MG63 (cell line): ENCODE measurements at places on chromosomes 5 and 9.

- no peak for DNase-seq
Measured at GRCh38 chr9:23858234-23858633, 32.2 kb upstream of the ELAVL2 start.

- no peak for DNase-seq
Measured at GRCh38 chr5:180101451-180102105, 30.0 kb upstream of the RNF130 start.

GRCh38 chr9:95003689-95004410 is 277.4 kb downstream of the AOPEP start:
- DNase-seq, result peak; percentile 70

DNA sequence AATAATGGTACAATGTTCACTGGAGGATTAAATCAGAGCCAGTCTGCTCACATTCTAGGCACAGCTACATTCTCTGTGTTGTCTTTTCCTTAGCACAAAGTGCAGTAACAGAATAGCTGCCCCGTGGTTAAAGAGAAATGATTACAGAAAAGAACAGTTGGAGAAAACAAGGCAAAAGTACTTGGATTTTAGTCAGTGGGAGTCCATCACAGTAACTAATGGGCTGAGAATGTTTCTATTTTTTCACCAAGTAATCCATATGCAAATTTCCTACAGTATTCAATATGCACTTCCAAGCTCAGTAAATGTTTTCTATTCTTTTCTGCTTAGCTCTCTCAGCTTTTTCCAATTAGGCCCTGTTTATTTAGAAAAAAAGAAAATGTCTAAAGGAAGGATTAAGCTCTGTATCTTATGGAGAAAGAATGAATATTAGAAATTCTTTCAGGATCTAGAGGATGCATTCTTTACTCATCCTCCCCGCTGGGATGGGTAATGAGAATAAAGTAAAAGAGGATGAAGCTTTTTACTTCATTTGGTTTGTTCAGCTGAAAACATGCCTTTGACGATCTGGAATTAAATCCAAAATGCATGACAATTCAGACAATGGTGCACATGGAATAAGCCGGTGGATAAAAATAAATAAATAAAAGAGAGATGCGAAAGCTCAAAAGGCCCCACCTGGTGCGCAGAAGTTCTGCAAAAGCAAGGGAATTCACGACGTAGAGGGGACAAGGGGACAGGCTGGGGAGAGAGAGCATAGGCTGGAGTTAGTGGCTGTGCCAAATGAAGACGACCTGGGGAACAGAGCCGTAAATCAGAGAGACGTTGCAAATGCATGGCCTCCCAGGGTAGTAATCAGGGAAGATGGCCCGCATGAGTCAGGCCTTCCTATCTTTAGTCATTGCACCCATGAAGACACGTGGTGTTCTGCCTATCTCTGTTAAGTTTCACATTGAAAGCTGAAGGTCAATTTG is 345.2 kb downstream of the GLIS3 start:
- no peak for DNase-seq

DNA sequence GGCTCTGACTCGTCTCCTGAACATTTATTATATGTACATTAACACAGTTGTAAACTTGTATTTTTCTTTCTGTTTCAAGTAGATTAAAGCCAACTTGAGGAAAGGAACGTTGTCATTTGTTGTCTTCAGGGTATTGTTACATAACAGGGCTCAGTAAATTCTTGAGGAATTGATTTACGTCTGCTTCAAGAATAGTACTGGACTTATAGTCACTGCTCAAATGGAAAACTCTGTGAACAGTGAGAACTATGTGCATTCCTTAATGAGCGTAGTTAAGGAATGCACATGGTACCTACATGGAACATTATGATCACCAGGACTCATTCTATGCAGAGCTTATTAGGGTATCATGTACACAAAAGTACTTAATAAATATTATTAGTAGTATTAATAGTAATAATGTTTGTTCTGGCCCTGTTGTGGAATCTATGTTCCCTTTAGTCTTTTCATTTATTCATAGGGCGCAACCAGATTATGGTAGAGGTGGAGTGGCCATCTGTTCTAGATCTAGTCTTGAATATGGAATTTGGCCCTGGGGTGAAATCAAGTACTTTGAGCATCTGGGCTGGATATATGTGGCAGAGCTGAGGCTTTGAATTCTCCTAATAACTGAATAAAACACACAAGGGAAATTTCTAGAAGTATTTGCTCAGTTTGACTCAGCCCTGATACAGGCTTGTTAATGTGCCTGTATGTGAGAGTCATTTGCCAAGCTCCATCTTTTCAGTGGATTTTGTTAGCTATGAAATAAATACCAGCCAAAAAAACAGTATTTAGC is 108.6 kb upstream of the SH3GL2 start:
- no peak for DNase-seq

- DNase-seq, result no peak
Measured at GRCh38 chr5:173567548-173567947, 48.9 kb downstream of the BOD1 start.

GRCh38 chr5:129249886-129250285 is 155.3 kb downstream of the ISOC1 start:
- DNase-seq, result peak; percentile 10

- DNase-seq, result no peak
Measured at GRCh38 chr5:179315356-179315890, 29.8 kb downstream of the ADAMTS2 start.

DNA sequence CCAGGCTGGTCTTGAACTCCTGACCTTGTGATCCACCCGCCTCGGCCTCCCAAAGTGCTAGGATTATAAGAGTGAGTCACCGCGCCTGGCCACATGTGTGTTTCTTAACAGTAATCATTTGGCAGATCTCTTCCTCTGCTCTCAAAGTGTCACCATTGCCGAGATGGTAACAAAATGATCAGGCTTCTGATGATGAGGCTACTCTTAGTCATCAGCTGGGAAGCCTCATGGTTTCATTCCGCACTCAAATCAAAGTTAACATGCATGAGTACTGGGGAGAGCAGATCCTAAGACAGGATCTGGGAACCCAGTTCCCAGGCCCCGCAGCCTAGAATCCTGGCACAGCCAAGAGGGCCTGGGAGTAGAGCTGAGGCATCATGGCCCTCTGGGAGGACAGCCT is 27.4 kb downstream of the BARHL1 start:
- peak; percentile 80 for DNase-seq

DNA sequence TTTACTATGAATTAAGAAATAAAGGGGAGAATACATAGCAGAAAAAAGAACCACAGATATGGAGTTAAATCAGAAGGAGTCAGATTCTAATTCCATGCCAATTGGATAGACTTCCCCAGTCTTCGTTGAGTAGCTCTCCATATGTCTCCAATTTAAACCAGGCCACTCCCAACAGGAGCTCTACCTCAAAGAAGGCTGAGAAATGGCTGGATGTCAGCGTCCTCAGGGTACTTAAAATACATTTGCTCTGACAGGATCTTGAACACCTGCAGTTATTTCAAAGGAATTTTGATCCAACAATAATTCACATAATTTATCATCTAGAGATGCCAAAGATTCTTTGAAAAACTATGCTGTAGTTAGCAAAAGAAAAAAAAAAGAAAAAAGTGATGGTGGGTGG is 133.9 kb upstream of the FBN2 start:
- no peak for DNase-seq

GRCh38 chr9:108041551-108041950 is 552.0 kb upstream of the KLF4 start:
- DNase-seq, result peak; percentile 62

DNA sequence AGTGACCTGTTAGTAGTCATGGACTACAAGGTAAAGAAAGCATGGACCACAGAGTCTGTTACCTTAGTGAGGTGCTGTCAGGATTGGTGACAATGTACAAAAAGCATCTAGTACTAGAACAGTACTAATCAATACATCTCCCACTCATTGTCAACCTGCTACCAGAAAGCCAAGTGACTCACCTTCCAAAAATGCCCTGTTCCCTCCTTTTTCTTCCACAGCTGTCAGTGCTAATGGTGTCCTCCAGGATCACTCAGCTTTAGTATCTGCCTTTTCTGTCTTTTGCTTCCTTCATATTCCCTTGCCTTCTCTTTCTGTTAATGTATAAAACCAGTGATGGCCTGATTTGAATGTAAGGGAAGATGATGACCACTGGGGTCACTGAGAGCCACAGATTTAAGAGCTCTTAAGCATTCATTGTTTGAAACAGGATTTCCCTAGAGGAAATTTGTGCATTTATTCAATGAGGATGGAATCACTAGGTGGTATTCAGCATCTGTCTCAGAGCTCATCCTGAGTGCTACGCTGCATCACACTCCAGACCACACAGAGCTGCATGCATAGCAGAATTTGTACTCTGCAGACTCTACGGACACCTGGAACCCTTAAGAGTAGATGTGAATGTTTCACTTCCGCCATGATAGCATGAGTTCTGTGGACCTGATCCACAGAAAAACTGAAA is 71.0 kb downstream of the SV2C start:
- DNase-seq, result no peak

DNA sequence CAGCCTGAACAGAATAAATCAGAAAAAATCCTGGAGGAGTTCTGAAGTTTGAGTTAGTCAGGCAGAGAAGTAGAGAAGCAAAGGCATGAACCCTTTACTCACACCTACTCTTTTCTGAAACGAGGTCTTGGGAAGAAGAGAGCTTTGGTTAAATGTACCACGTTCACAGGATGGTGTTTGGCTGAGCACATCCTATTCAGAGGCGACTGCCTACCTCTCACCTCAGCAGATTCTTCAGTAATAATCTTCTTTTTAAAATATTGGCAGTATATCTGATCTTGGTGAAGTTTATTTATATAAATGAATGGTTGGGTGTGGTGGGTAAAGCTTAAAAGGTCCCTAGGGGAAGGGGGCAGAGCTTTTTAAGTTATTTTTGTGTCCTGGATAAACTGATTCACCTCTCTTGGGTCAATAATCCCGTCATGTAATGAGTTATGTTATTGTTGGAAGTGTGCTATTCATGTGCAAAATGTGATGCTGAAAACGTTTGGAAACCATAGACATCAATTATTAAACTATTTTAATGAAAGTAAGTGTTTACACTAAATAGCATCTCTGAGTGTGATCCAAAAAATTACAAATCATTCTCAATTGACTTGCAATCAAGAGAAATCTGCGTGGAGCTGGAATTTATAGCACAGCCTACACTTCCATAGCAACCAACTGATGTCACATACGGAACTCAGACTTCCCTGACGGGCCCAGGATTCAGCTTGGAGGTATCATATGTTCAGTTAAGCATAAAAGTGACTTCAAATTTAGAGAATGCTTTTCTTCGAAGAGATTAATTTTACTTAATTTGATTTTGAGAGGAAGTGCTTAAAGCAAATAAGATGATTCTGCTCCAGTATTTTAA is 94.3 kb upstream of the EQTN start:
- no peak for DNase-seq

DNA sequence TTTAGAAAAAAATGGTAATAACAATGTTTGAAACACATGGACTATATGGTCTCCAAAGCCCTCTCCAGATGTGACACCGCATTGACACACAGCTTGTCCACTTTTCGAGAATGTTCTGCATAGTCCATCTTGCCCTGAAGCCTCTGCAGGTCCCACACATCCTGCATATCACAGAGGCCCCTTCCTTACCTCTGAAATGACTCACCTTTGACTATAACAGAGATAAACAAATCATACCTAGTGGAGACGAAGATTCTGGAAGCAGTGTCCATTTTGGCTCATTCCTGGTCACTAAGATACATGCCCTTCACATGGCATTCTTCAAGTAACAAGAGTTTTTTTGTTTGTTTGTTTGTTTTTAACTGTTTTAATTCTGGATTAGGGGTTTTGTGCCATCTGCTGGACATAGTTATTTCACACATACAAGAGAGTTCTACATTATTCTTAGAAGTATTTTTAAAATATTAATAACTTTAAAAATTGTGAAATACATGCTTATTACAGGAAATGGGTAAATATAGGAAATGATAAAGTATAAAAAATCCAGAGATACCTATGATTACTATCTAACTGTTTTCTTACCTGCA is 5.1 kb downstream of the ARL14EPL start:
- no peak for DNase-seq

DNA sequence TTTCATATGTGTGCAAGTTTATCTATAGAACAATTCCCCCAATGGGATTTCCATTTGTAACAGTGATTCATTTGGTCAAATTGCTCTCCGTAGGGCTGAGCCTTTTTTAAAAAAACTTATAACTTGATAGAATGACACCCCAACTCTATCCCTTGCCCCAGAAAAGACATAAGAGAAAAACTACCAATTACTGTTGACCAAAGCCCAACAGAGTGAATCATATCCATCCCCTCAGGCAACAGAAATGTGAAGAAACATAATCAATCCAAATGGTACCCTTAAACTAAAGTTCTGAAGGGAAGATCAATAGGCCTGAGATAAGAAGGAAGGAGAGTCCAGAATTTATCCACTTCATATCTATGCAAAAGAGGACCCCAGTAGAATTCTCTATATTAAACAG is 17.8 kb downstream of the TICAM2 start:
- no peak for DNase-seq

DNA sequence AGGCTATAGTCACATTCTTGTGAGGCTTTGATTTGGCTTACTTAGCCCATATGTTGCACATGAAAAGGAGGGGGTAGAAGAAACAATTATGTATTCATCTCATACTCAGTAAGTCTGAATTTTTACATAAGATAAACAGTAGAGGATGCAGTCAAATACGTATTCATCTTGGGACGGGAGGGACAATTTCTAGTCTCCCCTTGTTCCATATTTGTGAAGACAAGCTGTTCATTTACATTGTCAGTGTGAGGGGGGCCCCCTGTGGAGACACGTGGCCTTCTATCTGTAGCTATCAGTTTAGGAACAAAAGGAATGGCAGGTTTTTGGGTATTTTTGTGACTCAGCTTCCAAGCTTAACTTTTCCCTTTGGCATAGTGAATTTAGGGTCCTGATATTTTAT is 49.2 kb upstream of the PPP1R2B start:
- no peak for DNase-seq

DNA sequence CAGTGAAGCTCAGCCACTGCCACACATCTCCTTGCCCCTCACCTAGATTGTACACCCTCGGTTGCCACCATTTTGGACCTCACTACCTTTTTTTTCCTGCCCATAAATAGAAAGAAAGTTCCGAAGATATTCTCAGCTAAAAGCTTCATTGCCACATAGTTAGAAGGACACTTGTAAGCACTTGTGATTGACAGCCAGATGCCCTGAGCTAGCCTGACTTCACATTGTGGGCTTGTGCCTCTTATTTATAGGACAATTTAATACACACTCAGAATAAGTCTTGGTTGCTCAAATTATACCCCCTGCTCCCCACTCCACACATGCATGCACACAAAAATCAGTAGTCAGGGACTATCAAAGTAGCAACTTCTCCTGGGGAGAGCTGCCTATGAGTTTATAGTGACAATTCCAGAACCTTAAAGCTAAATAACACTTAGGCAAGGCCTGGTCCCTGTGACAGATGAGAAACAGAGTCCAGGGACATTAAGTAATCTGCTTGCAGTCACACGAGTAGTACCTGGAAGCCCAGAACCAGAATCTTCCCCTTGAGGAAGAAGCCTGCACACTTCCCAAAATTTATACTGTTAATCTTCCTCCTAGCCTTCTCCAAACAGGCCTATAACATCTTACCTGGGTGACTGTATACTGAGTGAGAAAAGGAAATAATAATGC is 184.8 kb downstream of the BRINP1 start:
- no peak for DNase-seq

DNA sequence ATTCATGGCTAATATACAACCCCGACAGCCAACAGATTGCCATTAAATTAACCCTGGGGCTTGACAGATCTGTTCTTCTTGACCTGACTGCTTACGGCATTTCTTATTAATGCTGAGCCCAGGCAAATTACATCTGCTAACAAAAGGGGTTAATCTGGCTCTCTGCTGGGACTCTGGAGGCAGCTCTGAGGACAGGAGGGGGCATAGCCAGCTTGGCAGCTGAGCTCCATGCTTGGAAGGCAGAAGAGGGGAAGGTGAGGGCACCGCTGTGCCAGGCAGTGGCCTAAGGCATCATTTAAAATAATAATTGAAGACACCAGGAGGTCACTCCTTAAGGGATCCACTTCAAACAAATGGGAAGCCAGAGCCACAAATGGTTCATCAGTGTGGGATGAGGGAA is 126.0 kb upstream of the GPR151 start:
- DNase-seq, result no peak
